ENCODE measurements at places on chromosomes 16 and 17. TPM values are rescaled to one million over a fixed set of nuclear protein-coding genes. Genes with fewer than 3 reads are reported as not detected.

The GAST gene
- not detected for total RNA-seq

The HSPB9 gene
- not detected for total RNA-seq

The FAM234A gene
- 23.2 TPM for total RNA-seq

The OMG gene
- total RNA-seq: 0.61 TPM

The HSD11B2 gene
- 0.29 TPM for total RNA-seq

The KIF19 gene
- total RNA-seq: 0.27 TPM

The SDR42E2 gene
- 0.10 TPM for total RNA-seq

The TP53TG3B gene
- total RNA-seq: not detected

The C16orf96 gene
- total RNA-seq: 0.15 TPM

The CHST4 gene
- total RNA-seq: not detected

The BFAR gene
- total RNA-seq: 64.2 TPM

The GRB7 gene
- total RNA-seq: 0.86 TPM

The GRN gene
- 65.5 TPM for total RNA-seq

The PRSS27 gene
- 0.88 TPM for total RNA-seq

The C1QL1 gene
- total RNA-seq: 0.27 TPM

The CCDC47 gene
- 67.0 TPM for total RNA-seq

The LGALS9 gene
- 145 TPM for total RNA-seq

The TXNL4B gene
- total RNA-seq: 14.9 TPM

The NACA2 gene
- total RNA-seq: 0.37 TPM

The ENO3 gene
- 38.1 TPM for total RNA-seq

The SOX9 gene
- not detected for total RNA-seq

The APOBR gene
- 12.7 TPM for total RNA-seq

The TRIM47 gene
- 26.5 TPM for total RNA-seq

The C16orf54 gene
- total RNA-seq: 61.6 TPM

Data from T-helper 1 cell treated with Interleukin-12 subunit alpha and Interleukin-12 subunit beta and Interleukin-4 antibody, amounts not matched to agents 30 ng/mL and 1 ng/mL, for 36 hours (primary cell).